Ovary (tissue), 10 donors: ENCODE measurements at places on chromosomes 1 and 21. TPM values are rescaled to one million over a fixed set of nuclear protein-coding genes. Genes with fewer than 3 reads are reported as not detected.

DNA sequence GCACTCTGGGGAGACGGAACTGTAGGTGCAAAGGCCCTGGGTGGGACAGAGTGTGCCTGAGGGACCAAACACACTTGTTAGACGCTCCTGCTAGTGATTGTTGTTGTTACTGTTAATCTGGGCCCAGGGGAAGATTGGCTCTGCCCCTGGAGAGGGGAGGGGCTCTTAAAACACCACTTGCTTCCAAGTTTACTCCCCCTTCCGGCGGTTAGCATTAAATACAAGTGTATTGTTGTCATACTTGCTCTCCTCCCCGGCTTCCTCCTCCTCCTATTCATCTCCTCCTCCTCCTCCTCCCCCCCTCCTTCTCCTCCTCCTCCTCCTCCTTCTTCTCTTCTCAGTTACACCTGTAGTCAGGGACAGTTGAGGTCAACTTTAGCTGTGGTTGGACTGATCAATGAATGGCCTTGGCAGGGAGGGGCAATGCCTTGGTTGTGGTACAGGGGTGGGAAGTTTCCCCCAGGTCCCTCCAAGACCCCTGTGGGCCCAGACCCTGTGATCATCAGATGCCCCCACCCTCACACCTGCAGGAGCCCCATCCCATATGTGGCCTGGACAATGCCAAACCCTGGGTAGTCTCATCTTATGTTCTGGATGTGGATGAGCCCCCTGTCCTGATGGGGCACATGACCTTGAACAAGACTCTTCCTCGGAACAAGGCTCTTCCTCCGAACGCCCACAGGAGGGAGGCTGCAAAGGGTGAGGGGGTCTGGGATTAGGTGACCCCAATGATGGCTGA is 217.3 kb downstream of the PTPRU start:
- peak; percentile 47 for DNase-seq

The CR1L gene
- polyA plus RNA-seq: not detected

The LBR gene
- polyA plus RNA-seq: 37.4 TPM

The AMY1B gene
- polyA plus RNA-seq: not detected
